Thoracic aorta (tissue), 2 donors: ENCODE measurements at places on chromosomes 6 and 20.

DNA sequence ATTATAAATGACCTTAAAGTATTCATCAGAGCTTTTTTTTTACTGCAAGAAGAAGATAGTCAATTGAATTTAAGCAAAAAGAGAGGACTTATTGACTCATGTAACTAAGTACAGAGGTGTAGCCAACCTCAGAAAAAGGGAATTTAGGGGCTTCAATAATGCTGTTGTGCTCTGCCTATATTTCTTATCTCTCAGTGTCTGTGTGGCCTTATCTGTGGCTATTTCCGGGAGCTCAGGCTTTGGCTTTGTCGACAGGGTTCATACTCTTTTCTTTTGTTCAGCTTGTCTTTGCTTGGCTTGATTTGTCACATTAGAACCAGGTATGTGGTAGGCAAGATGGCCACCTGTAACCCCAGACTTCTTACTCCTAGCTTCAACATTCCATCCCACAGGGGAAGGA, 38.6 kb upstream of the FABP7 start:
- no peak for DNase-seq

DNA sequence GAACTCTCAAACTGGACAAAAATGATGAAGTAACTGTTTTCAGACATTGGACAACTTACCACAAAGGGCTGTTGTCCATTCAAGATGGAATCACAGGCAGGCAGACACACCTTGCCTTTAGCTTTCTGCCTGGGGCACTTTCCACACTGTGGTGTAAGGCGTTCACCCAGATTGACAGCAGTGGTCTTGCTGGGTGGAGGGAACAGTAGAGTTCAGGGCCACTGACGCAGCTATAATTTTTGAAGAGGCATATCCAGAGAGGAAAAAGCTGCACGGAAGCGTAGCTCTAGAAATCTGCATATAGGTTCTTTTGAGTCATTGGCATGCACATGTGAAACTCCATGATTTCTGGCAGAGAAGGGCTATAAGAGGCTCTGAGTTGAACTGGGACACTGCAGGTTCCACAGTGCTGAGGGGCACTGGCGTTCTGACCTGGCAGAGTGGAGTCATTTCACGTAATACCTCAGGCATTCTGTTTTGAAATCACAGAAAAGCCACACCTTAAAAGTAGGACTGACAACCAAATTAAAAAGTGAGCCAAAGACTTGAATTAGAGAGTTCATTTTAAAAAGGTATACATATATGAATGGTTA, 105.0 kb upstream of the EDN1 start:
- no peak for DNase-seq

DNA sequence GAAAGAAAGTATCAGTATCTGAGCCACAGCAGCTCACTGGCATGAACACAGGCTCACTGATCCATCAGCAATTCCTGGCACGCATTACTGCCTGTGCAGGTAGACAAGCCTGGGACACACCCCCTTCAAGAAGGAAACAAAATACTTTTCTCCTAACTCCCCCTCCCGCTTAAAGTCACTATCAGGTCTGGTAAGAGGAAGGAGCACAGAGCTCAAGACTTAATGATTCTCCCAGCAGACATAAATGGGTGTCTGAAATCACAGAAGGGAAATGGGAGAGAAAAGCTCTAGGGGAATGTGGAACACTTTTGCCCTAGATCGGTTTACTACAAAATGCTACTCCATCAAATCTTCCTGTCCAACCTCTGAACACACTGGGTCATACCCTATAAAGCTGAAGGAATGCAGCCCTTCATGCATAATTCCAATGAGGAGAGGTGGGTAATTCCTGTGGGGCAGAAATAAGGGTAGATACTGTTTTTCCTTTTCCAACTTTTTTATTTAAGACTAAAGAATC, at the start of gene ADGRF1:
Gene ADGRF1 (minus strand): TSS at position 58 of the 517 bp plus-strand sequence. CDS start 13,271 bp downstream, outside the sequence.
- no peak for DNase-seq

DNA sequence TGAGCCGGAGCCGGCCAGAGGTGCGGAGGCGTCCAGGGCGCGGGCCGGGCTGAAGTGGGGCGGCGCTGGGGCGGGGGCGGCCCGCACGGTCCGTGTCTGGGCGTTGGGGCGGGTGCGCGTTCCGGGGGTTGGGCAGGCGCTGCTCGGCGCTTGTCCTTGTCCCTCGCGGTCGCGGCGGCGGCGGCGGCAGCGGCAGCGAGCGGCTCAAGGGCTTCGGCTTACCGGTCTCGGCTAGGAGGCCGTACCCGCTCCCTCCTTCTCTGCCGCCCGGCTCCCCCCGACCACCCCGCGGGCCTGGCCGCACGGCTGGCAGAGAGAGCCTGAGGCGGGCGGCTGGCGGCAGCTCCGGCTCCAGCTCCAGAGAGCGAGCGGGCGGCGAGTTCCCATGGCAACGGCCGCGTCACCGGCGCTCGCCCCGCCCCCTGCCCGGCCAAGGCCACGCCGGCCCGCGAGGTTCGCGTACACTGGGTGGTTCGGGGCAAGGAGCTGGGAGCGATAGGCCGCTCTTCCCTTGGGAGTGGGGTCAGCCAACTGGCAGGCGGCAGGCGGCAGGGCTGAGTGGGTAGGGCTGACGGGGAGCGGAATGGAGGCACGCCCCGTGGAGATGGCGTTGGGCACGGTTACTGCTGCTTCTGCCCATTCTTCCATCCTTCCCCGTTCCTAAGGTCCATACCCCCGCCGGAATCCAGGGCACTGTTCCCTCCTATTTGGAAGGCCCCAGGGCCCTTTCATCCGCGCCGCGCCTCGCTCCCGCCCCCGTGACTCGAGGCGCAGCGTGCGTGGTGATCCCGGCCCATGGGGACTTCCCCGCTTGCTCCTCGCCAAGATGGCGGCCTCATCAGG, at the start of gene LRRC73:
Gene LRRC73 (minus strand): TSS at position 363 of the 843 bp plus-strand sequence. CDS start 561 bp downstream, outside the sequence.
- peak; percentile 41 for DNase-seq

DNA sequence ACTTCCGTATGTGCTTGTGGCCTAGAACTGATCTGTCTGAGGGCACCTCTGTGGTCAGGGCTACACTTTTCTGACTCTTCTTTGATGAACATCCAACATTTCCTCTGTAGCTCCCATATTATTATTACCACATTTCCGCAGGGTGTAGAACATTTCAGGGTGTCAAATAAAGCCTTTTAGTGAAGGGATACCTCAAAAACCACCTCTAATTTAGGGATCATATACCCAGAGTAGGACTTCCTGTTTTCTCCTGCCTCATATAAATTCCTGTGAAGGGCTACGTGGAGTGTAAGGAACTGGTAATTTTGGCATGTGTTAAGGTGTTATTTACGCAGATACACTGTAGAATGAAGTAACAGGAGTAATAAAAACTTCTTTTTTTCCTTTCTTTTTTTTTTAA, 5.5 kb upstream of the MUC22 start:
- DNase-seq, result no peak

DNA sequence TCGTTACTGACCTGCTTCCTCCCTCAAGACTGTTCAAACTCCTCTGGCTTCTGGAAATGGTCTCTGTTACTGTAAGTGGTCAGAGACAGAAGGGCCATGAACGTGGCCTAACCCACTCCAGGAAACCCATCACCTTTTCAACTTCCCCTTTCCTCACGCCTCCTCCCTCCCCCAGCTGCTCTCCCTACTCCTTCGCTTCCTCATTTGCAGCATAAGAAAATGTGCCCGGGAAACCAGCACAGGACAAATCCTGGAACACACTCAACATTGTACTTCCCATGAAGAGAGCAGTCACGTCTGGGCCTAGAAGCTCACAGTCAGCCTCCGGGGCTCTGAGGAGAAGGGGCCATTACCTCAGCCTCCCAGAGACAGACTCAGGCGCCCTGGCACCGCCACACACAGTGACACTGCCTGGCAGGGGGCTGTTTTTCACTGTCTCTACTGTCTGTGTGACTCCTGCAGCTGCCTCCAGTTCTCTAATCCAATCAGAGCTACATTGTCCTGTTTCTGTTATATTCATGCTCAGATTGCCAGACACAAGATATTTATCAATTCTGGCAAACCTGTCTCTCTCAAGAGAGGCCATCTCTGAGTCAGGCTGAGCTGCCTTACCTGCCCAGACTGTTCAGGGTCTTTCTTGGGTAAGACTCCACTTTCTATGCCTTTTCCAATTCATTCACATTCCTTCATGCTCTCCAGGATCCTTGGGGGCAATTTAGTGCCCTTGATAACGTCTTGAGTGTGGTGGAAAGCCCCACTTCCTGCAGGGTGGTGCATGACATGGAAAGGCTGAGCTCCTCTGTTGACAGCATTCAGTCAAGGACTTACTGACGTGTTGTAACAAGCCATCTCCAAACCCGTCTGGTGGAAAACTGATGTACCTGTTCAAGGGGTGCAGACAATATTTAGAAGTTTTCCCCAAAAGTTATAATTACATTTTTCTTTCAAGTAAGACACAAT, 242.2 kb downstream of the HIVEP2 start:
- no peak for DNase-seq

DNA sequence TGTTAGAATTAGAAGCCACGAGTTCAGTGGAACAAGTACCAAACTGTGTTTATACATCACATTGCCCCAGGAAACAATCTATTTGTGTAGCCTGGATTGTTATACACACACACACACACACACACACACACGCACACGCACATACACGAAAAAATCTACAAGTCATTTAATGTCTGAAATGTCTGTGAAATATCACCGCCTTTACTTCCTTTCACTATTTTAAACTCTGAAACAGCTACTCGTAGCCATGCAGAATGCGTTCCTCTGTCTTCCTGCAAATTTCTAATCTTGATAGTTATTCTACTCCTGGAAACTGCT, 84.4 kb upstream of the SCAF8 start:
- no peak for DNase-seq

DNA sequence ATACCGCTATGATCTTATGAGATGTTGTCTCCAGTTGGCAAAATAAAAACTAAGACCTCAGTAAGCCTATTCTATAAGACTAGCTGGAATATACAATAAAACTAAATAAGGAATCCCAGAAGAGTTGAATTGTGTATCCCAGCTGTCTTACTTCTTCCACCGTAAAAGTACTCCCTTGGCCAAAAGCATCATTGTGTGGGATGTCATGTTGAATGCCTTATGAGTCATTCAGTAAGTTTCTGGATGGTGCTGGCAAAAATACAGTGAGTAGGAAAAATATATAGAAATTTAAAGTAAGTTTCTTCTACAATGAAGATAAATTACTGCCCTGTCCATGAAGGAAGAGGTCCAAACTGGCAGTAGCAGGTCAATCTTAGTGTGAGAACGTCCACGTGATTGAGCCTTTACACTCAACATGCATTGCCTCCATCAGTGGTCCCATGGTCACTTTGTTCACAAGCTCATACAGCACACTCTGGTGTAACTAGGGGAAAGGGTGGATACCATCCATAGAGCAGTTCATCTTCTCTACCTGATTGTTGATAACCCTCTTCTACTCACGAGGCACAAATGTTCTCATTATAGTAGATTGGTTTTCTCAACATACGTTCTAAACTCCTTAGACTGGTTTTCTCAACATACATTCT, 13.7 kb upstream of the ZNF318 start:
- no peak for DNase-seq

DNA sequence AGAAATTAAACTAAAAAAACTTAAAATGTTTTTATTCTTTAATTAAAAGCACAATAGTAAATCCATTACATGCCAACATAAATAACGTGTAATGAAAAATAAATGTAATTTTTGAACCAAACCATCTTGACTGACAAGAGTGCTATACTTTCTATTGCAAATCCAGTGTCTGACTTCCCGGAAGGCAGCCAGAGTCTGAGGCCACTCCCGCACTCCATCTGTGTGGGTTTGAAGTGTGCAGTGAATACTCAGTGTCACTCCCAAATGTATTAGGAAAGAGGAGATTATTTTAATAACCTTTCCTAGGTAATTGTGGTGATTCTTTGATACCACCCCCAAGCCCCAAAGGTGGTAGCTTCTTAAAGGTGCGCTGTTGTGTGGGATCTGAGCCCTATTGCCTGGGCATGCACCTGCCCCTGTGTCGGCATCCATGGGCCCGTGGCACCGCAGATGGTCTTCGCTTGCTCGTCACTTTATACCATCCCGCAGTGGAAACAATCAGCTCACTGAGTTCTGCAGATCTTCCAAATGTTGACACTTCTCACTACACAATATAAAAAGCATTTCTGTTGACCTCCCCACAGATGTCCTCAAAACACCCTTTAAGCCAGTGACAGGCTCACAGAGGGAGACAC, 391.2 kb downstream of the THBS2 start:
- no peak for DNase-seq

DNA sequence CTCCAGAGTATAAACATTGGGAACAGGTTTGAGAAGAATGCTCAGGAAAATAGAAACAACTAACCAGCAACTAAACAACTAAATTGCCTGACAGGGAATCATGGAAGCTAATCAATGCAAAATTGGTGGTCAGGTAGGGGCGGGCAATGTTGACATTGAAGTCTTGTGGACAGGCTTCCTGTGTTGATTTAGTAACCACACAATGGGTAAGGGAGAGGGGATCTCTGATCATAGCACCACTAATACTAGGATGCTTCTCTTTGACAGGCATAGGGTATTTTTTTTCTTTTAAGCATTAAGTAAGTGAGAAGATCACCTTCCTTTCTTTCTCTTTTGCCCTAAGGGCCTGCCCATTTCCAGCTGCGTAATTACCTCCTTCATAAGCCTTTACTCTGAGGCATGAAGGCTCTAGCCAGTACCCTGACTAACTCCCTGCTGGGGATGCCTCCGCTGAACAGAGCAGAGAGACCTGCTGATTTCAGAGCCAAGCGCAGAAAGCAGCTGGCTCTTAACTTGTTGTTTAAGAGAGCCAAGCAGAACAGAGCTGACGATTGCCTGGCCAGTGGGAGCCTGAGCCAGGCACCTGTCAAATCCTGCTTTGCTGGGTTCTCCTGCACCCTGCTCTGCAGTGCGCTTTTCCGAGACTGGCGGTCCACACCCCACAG, 118.7 kb downstream of the BMP2 start:
- DNase-seq, result no peak

DNA sequence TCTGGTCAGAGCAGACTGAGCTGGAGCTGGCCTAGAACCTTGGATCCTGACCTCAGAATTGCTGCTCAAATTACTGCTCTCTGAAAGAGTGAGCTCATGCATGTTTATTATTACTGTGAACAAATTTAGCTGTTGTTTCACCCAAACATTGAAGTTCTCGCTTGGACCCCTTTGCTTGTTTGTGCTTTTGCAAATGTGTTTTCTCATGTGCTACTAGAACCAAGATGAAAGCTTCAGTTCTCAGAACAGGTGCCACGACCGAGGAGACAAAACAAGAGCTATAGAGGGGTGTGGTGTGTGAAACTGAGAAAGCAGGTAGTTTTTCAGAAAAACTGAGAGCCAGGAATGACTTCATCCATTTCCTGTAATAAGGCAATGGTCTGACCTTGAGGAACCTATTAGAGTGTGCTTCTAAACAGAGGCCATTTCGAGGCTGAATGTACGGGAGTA, 50.0 kb upstream of the ESR1 start:
- DNase-seq, result no peak

GRCh38 chr20:51233345-51233744, 210.4 kb upstream of the KCNG1 start:
- no peak for DNase-seq

DNA sequence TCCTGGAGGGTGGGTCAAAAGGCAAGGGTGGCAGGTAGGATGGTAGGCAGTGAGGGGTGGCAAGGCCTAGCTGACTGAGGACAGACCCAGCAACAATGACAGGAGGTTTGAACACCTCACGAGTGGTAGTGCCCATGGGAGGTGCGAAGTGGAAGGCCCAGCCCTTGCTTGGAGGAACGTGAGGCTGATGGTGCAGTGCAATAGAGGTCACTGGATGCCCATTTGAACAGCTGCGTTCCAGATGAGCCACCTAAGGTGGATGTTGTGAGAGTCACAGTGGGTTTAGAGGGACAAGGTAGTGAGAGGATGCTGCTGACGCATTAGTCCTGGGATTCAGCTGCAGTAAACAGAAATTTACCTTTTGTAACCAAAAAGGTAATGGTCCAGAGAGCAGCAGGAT, 15.6 kb downstream of the TMEM74B start:
- DNase-seq, result no peak
